Spinal cord (tissue), 10 donors: ENCODE measurements at places on chromosomes 11 and 22. TPM values are rescaled to one million over a fixed set of nuclear protein-coding genes. Genes with fewer than 3 reads are reported as not detected.

The GUCY1A2 gene
- polyA plus RNA-seq: 26.1 TPM

The MS4A18 gene
- not detected for polyA plus RNA-seq

The PITPNM1 gene
- polyA plus RNA-seq: 118 TPM

The ANGPTL5 gene
- 0.86 TPM for polyA plus RNA-seq

The PATE2 gene
- 0.82 TPM for polyA plus RNA-seq

The PSMA1 gene
- polyA plus RNA-seq: 157 TPM
